Stimulated activated CD4-positive, alpha-beta T cell treated with anti-CD3 and anti-CD28 coated beads, Interleukin-12 subunit alpha, Interleukin-12 subunit beta, amount 100 ng/mL, for 4 hours (primary cell): ENCODE measurements at places on chromosomes 6 and 20.

DNA sequence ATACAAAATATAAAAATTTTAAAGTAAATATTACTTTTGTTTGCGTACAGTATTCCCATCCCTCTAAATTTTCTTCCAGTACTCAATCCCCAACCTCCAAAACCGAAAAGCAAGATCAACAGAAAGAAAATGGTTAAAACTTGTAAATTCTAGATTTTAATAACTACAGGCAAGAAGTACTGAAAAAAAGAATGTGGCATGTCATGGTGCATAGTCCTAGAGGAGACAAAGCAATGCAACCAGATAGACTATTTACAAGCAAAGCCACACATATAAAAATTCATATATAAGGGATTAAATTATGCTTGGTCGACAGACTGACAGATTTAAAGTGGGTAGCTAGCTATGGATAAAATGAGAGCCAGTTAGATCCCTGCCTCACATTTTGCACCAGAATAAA lies 56.5 kb upstream of the HFE start:
- no peak for DNase-seq

- DNase-seq = no peak
Observed at GRCh38 chr20:36866681-36867495, 9.1 kb upstream of the TLDC2 start.

- DNase-seq = no peak
Observed at GRCh38 chr20:57895161-57895855, 185.5 kb upstream of the PMEPA1 start.

DNA sequence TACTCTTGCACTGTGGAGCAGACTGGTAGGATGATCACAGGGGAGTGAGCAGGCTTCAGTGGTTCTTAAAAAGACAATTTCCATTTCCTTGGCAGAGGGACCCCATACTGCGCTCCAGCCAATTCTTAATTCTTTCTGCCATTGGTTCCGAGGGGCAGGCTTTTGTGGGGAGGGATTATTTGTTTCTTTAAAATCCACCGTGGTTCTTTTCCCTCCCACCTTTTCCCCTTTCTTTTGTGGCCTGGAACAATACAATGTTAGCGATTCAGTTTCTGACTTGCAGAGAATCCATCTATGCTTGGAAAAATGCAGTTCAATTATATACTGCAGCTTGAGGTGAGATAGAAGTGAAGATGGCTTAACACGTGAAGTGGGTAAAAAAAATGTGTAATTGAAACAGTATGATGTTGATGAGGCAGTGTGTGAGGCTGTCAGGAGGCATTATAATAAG lies 379.0 kb upstream of the FLRT3 start:
- no peak for DNase-seq

DNA sequence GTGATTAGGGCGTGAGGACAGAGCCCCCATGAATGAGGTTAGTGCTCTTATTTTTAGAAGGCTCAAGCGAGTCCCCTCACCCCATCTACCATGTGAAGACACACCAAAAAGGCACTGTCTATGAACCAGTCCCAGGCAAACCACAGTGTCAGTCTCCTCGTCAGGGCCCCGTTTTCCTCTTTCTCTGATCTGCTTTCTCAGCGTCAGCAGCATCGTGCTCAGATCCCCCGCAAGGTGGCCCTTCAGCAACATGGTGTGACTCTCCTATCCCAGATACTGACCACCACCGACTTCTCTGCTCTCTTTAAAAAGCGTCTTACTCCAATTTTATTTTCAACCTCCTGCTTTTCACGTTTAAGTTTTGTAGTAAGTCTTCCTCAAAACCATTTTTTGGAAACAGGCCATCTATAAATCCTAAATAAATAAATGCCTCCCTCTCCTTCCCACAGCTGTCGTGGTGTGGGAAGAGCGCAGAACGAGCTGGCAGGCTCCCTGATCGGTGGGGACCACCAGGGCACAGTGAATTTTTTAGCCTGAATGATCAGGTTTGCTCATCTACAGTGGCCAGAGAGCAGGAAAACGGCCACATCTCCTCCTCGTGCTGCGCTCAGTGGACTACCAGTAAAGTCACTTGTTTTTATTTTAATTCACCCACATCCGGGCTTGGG lies 113.1 kb downstream of the BMP7 start:
- DNase-seq = no peak

DNA sequence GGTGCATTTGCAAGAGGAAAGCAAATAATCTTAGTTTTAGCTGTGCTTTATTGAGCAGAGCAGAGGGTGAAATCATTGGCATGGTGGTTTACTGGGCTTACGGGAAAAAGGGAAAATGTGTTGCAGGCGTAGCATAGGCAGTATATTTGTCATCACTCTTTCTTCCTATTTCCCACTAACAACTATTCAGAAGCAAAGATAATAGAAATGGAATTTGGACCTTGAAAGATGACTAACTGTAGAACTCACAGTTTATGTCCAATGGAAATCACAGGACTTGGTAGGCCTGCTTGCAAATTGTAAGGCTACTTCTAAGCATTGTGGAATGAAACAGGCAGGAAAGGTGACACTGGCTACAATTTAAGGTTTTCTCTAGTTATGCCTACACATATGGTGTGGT lies 611.9 kb upstream of the MAN1A1 start:
- no peak for DNase-seq

GRCh38 chr6:162290846-162291465 lies 436.6 kb downstream of the PRKN start:
- DNase-seq = no peak

DNA sequence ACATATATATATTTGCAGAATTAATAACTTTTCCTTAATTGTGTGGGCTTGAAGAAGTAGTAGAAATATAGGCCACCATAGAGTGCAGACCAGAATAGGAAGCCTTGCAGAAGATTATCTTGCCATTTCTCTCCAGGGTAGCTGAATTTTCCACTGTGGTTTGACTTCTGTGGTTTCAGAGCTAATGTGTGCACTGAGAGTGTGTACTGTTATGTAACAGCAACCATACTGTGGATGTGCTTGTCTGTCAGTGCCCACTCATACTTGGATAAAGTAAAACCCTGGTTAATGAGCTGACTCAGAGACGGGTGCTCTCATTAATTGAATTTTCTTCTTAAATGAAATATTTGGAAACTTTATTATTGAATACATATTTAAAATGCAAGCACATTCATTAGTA lies 57.2 kb downstream of the CEP43 start:
- no peak for DNase-seq

DNA sequence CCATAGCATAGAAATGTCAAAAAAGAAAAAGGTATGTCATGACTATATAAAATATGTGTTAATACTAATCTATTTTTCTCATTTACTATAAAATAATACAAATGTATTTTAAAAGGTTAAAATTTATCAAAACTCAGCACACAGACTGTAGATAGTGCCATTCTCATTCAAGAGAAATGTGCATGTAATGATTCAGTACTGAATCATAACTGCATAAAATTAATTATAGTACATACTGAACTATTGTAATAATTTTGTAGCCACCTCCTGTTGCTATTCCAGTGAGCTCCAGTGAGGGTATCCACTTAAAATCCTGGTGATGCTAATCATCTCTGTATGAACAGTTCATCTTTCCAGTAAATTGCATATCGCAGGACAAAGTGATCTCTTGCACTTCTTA lies 82.8 kb downstream of the HMGCLL1 start:
- no peak for DNase-seq
